ENCODE measurements at places on chromosomes 3 and 15.

- no peak for DNase-seq
Observed at GRCh38 chr15:48283396-48284145, 47.7 kb upstream of the DUT start.

GRCh38 chr15:52144656-52145178 lies 32.1 kb upstream of the BCL2L10 start:
- DNase-seq = no peak

GRCh38 chr3:4334548-4334947 lies 31.4 kb downstream of the SETMAR start:
- no peak for DNase-seq

GRCh38 chr15:38374029-38374428 lies 79.9 kb upstream of the FAM98B start:
- DNase-seq = no peak

GRCh38 chr15:99213187-99213811 lies 36.1 kb downstream of the TTC23 start:
- peak; percentile 56 for DNase-seq

GRCh38 chr3:178987745-178988144 lies 83.9 kb downstream of the ZMAT3 start:
- no peak for DNase-seq

- no peak for DNase-seq
Observed at GRCh38 chr3:58409663-58410062, 24.0 kb downstream of the PDHB start.

GRCh38 chr3:51622868-51623267 lies 48.2 kb upstream of the TEX264 start:
- DNase-seq = no peak

GRCh38 chr3:4006288-4006687 lies 207.1 kb downstream of the LRRN1 start:
- no peak for DNase-seq

GRCh38 chr3:196186651-196187573 lies 24.3 kb downstream of the ZDHHC19 start:
- no peak for DNase-seq

DNA sequence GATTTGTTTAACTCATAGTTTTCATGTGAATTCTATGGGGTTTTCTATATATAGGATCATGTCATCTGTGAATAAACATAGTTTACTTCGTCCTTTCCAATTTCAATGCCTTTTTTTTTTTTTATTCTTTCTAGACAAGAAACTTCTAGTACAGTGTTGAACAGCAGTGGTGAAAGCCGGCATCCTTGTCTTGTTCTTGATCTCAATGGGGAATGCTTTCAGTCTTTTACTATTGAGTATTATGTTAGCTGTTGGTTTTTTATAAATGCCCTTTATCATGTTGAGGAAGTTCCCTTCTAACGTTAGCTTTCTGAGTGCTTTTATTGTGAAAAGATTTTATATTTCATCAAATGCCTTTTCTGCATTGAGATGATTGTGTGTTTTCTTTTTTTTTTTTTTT lies 69.0 kb downstream of the SLMAP start:
- DNase-seq = no peak

- peak; percentile 7 for DNase-seq
Observed at GRCh38 chr3:46427916-46428833, 21.1 kb downstream of the CCRL2 start.

GRCh38 chr3:129692743-129693142 lies 86.3 kb upstream of the PLXND1 start:
- DNase-seq = no peak

DNA sequence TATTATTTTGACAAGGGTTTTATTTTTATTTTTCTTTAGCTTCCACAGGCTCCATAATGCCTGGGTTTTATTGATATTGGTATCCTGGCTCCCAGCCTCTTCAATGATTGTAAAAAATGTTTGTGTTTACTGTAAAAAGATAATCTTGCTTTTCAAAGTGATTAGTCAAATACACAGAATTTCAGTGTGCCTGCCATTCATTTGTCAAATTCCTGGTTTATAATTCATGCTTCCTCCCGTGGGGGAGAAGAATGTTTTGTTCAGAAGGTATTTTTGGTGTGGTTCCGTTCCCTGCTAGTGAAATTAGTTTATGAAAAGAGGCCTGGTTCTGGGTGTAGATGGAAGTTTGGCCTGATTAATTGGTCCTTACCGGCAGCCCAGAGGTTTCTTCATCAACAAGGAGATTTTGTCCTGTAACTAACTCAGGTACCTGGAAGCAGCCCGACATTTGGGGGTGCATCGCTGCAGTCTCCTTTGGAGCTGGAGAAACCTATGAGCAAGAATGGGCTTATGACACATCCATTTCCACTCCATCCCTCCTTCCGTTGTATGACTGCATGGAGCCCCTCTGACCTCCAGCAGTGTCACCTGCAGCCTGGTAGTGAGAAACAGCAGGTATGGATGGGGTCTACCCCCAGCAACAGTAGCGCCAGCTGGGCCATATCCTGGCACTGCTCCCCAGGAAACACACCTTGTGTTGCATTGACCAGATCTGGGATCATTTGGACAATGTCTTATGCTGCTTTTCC lies 101.5 kb downstream of the PGPEP1L start:
- DNase-seq = no peak

GRCh38 chr3:14216257-14217048 lies 37.8 kb downstream of the LSM3 start:
- DNase-seq = no peak

DNA sequence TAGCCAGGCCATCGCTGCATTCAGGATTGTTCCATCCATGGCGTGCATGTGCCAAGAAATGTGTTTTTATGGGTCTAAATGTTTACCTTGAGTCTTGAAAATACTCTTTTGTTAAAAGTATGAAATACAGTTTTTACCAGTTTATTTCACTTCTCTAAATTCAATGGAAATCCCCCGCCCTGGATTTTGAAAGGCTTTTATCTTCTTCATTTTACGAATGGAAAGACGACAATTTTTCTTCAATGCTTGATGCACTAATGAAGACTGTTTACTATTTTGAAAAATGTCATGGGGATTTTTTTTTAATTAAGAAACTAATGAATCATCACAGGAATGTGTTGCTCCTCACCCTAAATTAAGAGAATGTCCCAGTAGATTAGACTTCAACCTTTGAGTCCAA lies 83.5 kb downstream of the FAM81A start:
- no peak for DNase-seq

GRCh38 chr15:29669823-29670222 lies 152.4 kb downstream of the TJP1 start:
- peak; percentile 39 for DNase-seq

GRCh38 chr15:88482263-88482662 lies 14.8 kb downstream of the MRPS11 start:
- DNase-seq = no peak
